ENCODE measurements at places on chromosomes 5 and 9.

GRCh38 chr9:36113999-36114398 lies 22.5 kb upstream of the GLIPR2 start:
- DNase-seq: no peak

DNA sequence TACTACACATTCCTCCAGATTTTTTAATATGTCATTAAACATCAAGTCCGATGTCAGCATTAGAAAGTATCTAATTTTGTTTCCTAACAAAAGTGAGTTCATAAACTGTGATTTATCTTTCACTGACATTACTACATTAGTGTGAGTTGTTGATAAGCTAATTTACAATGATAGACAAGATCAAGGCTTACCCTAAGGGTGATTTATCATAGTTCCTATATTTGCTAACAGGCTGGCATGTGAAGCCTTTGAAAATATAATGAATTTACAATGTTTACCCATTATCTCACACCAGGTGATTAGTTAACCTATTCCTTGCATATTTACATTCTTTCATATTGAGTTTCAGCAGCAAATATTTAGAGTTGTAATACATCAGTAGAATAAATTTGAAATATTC lies 1096.9 kb upstream of the NUDT12 start:
- no peak for DNase-seq

- peak; percentile 75 for DNase-seq
Measured at GRCh38 chr5:81751836-81752643, 1.1 kb upstream of the SSBP2 start.

- DNase-seq: no peak
Measured at GRCh38 chr9:105141146-105141975, 103.1 kb upstream of the SLC44A1 start.

GRCh38 chr5:58505502-58505901 lies 14.3 kb downstream of the GAPT start:
- no peak for DNase-seq

- no peak for DNase-seq
Measured at GRCh38 chr5:73395256-73395655, 53.3 kb downstream of the FOXD1 start.

Data from neural progenitor cell (in vitro differentiated cells).